Smooth muscle cell of the coronary artery (primary cell): ENCODE measurements at places on chromosomes 12 and 14. TPM values are rescaled to one million over a fixed set of nuclear protein-coding genes. Genes with fewer than 3 reads are reported as not detected.

Gene TAS2R8
- not detected in 2 replicates for total RNA-seq

Gene DTX3
- total RNA-seq: 6.4 and 8.5 TPM in 2 replicates

Gene NAV3
- total RNA-seq: 39.5 and 102 TPM in 2 replicates

Gene PEX5
- 22.3 and 26.2 TPM in 2 replicates for total RNA-seq

Gene ANO2
- 0.82 TPM in 1 of 2 replicates, not detected in the other for total RNA-seq
